ENCODE measurements at places on chromosomes 3 and 15.

DNA sequence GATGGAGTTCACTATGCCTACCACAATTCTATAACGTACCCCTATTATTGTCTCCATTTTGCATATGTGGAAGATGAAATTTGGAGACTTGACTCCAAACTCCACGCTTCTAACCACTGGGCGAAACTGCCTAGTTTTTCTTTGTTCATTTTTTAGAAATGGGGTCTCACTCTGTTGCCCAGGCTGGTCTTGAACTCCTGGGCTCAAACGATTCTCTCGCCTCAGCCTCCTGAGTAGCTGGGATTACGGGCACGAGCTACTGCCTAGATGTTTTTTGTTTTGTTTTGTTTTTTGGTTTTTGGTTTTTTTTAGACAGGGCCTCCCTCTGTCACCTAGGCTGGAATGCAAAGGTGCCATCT lies 584 bp upstream of the RPL32 start:
- no peak for DNase-seq

DNA sequence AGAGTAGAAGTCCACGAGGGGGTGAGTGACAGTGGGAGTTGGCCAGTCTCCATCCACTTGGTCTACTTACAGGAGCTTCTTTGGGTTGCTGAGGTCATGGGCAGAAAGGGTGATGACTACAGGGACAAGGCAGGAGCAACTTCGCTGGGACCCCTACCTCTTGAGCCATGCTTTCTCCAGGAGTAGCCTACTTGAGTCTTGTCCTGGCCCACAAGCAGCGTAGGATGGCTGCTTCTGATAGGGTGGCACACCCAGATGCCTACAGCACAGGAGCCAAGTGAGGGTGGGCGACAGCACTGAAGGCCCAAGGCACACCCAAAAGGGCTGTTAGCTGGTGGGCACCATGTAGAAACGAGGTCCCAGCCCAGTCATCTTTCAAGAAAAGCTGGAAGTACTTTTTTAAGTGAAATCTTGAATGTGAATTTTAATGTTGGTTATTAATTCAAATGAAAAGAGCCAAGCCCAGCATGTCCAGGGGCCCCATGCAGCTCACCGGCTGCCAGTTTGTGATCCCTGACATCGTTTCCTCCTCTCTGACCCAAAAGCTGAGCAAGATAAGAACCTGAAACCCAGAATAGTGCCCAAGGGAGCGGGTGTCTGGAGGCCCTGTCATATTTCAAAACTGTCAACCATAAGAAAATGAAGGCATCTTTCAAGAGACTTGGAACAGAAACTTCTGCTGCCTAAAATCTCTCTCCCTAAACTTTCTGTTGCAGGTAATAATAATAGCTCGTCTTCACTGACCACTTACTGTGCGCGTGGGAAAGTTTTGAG lies 2.2 kb upstream of the CPEB1 start:
- no peak for DNase-seq

DNA sequence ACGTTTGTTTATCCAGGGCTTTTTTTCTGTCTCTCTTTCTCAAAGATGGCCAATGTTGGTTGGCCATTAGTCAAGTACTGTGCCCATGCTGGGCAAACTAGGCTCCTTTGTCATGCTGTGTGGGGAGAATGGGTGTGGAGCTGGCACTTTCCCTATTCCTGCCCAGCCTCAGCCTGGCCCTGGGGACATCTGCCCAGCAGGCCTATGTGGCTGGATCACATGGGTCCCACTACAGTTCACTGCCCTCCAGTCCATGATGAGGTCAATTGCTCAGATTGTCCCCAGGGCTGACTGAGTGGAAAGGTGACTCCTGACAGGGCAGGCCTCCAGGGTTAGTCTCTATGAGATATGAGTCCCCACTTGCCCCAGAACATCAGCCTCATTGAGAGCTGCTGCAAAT lies 54.4 kb upstream of the HERC1 start:
- DNase-seq = no peak

DNA sequence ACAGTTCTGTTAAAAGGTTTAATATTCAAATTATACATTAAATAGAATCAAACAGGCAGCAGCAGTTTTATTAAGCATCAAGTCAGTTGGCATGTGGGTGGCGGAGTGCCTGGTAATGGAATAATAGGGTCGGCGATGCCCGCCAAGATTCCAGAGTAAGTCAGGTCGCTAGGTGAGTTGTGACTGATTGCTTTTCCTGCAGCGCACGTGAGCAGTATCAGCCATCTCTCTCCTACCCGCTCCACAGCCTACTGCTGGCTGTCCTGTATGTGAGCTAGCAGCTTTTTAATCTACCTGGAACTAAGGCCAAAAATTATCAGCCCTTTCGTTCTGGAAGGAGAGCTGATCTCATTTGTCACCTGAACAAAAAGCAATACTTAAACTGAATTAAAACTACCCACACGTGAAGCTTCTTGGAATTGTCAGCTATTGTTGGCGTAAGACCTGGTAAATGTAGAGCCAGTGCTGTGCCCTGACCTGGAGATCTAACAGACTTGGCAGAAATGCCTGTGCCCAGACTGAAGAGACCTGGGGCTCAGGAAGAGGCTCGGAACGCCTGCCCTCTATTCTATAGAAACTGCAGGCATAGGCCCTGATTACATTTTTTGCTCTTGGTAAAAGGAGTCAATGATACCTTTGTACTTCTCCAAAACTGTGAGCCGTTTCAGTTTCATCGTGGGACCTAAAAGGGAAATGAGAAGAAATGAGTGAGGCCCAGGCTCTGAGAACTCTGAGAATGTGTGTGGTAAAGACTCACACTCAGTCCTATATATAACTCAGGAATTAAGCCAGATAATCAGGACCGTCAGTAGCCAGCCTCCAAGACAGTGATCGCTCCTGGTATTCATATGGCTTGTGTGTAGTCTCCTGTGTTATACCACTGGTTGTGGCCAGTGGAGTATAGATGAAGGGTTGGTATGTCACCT lies 21.9 kb downstream of the IDH3A start:
- no peak for DNase-seq

- DNase-seq = no peak
These were observed 26.3 kb upstream of the MFGE8 start for GRCh38 chr15:88939486-88939806.

DNA sequence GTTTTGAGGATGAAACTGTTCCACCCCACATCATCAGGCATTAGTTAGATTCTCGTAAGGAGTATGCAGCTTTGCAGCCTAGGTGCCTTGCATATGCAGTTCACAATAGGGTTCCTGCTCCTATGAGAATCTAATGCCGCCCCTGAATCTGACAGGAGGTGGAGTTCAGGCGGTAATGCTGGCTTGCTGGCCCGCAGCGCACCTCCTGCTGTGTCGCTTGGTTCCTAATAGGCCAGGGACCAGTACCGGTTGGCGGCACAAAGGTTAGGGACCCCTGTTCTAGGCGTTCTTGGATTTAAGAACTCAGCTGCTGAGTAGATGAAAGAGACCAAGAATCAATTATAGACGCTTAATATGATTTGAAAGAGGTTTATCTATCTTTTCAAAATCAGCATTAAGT lies 595.4 kb downstream of the CADM2 start:
- no peak for DNase-seq

- no peak for DNase-seq
These were observed 5.6 kb upstream of the ZBTB47 start for GRCh38 chr3:42647821-42648459.

GRCh38 chr15:78931439-78932257 lies 13.2 kb downstream of the CTSH start:
- DNase-seq = no peak

DNA sequence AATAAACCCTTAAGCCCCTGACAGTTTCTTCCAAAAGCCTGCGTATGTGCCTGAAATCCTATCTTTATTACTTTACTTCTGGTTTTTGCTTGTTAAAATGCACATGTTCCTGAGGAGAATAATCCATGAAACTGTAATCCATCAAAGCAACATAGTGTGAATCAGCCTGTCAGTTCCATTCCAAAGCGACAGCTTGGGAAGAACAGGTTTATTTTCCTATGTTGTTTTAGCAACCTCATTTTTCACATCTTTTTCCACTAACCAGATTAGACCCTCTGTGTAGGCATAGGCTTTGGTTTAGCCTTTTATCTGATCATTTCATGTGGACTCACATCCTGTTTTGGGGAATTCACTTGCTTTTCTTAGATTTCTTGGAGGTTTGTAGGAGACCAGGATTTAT lies 988.0 kb downstream of the SQOR start:
- no peak for DNase-seq

GRCh38 chr3:52693071-52693470 lies 7.2 kb downstream of the GNL3 start:
- no peak for DNase-seq

GRCh38 chr15:92158426-92158825 lies 235.3 kb upstream of the ST8SIA2 start:
- DNase-seq = no peak

DNA sequence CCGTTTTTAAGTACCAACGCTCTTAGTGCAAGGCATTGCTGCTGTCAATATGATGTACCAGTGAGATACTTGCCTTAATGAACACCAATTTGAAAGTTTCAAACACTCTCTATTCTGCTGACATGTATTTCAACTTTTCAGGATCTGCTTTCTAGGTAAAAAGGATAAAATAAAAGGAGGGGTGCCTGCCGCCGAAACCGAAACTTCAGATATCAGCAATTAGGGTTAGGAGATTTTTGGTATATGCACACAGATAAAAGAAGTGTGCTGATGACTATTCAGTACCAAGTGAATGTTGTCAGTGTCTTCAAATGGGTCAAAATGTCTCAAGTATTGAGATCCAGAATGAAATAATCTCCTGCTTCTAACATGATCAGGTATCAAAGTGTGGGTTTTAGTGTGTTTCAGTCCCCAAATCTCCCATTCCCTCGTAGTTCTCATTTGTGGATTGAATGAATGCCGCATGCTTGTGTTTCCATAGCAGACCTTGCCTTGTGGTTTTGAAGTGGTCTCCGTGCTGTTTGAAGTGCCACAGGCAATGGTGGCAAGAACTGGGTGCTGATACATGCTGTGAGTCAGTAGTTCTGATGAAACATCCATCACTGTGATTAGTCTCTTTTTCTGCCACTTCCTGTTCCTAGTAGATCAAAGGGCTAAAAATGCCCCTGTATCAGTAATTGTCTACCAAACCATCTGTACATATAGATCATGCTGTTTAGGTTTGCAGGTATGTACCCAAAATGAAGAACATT lies 22.5 kb downstream of the CHST14 start:
- no peak for DNase-seq

DNA sequence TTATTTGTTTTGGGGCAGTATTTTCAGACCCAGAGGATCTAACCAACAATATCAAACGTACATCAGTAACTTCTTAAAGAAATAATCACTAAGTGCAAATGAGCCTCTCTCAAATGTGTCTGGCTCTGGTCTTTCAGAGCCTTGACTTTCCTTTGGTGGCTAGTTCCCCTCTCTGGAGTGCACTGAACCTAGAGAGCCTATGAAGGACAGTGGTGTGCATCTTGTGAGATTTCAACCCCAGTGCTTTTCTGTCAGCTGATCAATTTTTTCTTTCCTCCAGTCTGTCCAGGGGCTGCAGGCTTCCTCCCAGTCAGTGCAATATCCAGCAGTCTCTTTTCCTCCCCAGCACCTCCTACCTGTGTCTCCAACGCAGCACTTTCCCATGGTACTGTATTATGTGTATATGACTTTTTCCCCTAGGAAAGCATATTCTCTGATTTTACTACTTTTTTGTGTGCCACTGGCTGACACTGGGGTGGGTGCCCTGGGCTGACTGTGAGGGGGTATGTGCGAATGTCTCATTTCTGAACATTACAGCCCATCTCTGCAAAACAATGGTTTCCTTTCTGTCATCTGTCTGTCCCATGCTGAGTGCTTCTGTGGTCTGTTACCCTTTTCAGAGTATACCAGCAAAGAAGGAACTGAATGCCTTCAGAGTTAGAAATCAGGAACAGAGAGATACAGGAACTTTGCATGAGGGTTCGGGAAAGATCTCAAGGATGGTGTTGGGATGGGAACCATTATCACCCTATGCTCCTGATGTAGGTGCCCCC lies 98.8 kb downstream of the ARPP21 start:
- no peak for DNase-seq

GRCh38 chr3:183481582-183481981 lies 53.2 kb upstream of the MCF2L2 start:
- peak; percentile 34 for DNase-seq

DNA sequence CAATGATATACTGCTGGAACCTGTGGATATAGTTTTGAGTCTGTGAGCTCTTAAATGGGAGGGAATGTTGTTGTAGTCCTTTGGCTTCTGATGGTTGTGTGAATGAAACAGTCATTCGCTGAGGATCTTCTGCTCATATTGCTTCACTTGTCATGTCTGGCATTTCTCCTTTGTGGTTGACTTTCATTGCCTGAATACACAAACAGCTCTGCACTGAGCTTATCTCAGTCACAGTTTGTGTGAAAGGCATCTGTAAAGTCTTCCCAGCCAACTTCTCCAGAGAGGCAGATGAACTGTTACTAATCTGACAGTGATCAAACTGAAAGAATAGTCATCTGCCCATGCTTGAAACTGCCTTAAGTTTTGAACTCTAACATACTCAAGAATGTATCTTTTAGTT lies 59.8 kb downstream of the TMED3 start:
- DNase-seq = no peak

- no peak for DNase-seq
These were observed 25.8 kb downstream of the ANP32A start for GRCh38 chr15:68794863-68795262.

DNA sequence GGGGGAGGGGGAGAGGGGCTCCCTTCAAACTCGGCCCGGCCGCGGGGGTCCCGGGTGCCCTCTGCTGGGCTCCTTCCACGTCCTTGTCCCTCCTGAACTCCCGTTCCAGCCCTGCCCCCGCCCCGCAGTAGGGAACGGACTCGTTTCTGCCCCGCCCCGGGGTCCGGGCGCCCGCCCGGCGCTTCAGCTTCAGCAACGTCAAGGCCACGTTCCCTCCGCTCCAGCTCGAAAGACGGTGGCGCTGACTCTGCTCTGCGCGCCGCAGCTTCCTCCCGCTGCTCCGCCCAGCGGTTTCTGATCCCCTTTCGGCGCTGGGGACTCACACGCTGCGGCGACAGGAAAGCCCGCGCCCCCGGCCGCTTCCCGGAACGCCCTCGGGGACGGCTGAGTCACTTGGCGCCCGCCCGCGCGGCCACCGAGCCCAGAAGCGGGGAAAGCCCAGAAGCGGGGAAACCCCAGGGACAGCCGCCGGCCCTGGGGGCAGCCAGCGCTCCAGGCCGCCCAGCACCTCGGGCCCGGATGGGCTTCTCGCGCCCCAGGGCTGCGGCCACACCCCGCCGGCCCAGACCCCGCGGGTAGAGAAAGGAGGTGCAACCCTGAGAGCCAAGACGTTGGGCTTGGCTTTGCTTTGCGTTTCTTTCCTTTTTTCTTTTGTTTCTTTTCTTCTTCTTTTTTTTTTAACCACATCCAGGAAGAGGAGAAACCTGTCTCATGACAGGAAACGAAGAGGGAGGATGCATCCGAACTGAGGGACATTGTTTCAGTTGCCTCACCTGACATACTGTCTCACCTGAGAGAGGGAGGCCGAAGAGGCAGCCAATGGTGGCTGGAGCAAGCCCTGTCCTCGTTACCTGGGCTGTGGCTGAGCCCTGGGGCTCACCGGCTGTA lies 28.9 kb downstream of the ARHGAP31 start:
- peak; percentile 83 for DNase-seq

GRCh38 chr15:65171428-65171827 lies 13.7 kb downstream of the CLPX start:
- DNase-seq = no peak

Data from NCI-H2171 treated with DMSO at 0.1 percent for 48 hours (cell line).